ENCODE measurements at places on chromosomes 5 and 9.

DNA sequence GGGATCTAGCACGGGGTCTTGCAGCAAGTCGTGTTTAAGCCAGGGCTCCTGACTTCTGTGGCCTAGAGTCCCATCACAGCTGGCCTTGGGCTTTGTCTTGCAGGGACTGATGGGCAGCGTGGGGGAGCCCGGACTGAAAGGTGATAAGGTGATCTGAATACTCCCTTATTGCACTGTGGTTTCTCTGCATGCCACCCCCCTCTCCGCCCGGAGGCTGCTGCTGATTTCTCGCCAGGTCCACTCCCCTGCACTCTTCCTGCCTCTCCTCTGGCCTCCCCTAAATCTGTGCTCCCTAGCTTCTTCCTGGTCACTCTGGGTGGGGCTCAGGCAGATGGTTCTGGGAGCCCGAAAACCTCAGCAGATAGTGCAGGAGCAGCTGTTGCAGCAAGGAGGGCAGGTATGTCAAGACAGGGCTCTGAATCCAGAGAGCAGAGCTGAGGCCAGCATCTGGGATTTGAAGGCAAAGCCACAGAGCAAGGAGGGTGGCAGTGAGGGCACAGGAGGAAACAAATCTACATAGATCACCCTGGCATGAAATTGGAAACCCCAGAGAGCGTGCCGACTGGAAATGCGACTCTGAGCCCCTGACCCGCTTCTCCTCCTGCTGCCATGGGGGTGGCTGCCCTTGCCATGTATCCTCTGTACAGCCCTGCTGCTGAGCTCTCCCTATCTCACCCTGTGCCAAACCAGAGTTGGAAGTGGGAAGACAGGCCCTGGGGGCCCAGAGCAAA is 76.5 kb downstream of the COL27A1 start:
- no peak for DNase-seq

- DNase-seq = no peak
Observed at GRCh38 chr9:111456529-111456928, 27.7 kb downstream of the ECPAS start.

DNA sequence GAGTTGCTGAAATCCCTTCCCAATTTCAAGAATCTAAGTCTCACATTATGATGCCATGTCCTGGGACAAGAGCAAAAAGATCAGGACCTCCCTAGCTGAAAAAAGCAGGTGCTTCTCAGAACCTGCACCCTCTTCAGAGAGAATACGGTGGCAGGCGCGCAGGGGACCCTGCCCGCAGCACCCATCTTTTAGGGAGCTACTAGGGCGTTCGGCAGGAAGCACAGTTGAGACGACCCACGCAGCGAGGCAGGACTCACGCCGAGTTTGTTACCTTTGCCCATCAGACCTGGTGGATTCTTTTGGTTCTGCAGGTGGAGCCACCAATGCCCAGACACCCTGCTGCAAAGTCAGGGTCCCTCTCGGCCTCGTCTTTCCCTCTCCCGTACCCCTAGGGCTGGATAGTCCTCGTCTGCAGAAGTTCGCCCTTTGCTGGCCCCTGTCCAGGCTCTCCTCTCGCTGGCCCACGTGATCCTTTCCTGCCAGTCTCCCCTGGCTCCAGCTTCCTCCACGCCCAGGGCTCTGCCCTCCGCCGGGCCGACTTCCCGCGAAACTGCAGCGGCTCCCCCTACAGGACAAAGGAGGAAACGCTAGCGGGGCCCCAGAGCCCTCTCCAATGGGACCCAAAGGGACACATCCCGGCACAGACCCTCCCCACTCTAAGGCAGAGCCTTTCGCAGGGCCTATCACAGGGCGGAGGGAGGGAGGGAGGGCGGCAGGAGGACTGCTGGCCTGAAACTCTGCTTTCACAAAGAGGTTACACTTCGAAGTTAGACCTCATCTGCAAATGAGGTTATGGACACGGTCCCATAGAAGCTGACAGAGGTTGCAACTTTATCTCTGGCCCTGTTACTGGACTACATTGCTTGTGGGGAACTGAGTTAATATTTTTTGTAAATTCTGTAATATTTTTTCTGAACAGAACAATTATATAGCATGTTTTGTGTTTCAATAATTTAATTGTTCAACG is 28.8 kb downstream of the TMEM174 start:
- peak; percentile 37 for DNase-seq

- no peak for DNase-seq
Observed at GRCh38 chr5:118076490-118076889, 911.9 kb downstream of the DTWD2 start.

DNA sequence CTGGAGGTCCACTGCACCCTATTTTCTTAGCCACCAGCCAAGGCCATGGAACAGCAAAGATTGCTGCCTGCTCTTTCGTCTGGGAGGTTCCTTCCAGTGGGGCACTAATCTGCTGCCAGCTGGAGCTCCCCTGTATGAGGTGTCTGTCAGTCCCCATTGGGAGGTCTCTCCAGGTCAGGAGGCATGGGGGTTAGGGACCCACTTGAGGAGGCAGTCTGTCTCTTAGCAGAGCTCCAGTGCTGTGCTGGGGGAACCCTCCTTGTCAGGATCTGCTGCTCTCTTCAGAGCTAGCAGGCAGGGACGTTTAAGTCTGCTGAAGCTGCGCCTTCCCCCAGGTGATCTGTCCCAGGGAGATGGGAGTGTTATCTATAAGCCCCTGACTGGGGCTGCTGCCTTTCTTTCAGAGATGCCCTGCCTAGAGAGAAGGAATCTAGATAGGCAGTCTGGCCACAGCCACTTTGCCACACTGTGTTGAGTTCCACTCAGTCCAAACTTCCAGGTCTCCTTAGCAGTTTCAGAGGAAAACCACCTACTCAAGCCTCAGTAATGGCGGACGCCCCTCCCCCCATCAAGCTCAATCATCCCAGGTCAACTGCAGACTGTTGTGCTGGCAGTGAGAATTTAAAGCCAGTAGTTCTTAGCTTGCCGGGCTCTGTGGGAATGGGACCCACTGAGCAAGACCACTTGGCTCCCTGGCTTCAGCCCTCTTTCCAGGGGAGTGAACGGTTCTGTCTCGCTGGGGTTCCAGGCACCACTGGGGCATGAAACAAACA is 317.7 kb downstream of the LRRC70 start:
- DNase-seq = no peak

DNA sequence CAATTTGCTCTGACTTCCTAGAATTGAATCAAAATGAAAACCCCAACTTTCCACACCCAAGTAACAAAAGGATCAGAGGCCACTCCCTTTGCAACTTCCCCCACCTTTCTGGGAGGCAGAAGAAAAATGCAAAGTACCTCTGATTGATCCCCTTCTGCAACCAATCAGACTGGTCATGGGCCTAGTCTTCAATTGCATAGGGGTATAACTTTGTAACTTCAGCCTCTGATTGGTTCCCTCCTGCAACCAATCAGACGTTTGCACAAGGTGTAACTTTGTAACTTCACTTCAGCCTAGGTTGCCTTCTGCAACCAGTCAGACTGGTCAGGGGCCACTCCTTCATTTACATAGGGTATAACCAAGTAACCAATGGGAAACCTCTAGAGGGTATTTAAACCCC is 38.3 kb upstream of the CNOT6 start:
- no peak for DNase-seq

DNA sequence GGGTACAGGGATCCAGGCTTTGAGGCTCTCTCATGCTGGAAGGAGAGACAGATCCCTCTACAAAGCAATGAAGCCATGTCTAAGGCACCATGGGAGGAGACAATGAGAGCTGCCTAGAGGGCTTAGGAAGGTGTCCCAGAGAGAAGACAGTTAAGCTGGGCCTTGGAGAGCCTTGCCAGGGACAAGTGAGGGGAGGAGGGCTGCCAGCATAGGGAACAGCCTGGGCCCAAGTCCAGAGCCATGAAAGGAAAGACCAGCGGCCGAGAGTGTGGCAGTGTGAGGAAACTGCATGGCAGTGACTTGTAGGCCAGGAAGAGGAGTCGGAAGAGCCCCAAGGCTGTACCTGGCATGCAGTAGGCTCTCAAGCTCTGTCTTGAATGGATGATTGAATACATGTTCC is 88.5 kb downstream of the PSD2 start:
- DNase-seq = no peak

DNA sequence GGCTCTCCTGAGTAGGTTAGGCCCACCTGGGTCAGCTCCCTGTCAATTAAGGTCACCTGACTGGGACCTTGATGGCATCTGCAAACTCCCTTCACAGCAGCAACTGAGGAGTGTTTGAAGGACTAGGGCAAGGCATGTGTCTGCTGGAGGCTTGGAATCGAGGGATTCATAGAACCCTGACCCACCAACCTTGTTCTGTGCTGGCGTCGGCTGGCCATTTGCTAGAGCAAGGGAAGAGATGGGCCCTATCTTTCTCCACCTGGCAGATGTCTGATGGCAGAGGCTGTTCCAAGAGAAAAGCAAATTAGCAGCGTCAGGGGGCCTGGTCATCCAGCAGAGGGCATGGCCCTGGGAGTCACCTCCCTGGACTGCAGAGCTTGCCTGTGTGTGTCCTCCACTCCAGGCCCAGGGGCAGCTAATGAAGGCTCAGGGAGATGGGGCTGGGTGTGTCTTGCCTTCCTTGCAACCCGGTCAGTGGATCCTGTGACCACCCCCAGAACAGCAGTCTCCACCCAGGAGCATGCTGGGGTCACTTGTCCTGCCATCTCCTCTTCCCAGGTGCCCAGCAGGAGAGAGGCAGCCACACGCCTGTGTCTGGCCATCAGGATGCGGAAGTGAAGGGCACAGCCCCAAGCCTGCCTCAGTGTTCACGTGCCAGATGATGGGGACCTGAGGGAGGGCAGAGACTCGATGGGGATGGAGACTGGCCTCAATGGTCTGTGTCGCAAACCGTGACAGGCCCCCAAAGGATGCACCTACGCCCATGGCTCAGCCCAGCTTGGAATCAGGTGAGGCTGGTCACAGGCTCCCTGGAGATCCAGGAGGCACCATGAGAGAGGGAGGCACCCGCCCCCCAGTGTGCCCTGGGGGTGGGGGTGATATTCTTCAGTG is 53.9 kb downstream of the BARX1 start:
- no peak for DNase-seq

- DNase-seq = no peak
Observed at GRCh38 chr9:129235931-129236331, 57.9 kb upstream of the IER5L start.
